ENCODE measurements at places on chromosomes 2 and 18.

- DNase-seq = no peak
Measured at GRCh38 chr2:240993446-240994170, 4.8 kb upstream of the SNED1 start.

DNA sequence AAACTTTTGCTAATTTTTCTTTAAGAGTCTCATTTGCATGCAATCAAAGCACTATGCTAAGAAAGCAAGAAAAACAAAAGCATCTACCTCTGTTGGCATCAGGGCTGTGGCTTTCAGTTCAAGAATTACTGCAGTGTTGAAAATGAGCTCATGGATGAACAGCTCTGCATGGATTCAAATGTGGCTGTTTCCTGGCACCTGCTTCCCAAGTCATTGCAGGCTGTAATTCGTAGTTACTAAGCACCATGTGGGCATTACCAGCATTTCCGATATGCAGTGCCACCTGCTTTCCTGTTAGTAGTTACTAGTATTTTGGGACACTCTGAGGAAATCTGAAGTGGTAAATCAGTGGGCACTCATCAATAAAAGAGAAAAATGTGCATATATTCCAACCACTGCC is 37.8 kb upstream of the FAM110C start:
- no peak for DNase-seq

DNA sequence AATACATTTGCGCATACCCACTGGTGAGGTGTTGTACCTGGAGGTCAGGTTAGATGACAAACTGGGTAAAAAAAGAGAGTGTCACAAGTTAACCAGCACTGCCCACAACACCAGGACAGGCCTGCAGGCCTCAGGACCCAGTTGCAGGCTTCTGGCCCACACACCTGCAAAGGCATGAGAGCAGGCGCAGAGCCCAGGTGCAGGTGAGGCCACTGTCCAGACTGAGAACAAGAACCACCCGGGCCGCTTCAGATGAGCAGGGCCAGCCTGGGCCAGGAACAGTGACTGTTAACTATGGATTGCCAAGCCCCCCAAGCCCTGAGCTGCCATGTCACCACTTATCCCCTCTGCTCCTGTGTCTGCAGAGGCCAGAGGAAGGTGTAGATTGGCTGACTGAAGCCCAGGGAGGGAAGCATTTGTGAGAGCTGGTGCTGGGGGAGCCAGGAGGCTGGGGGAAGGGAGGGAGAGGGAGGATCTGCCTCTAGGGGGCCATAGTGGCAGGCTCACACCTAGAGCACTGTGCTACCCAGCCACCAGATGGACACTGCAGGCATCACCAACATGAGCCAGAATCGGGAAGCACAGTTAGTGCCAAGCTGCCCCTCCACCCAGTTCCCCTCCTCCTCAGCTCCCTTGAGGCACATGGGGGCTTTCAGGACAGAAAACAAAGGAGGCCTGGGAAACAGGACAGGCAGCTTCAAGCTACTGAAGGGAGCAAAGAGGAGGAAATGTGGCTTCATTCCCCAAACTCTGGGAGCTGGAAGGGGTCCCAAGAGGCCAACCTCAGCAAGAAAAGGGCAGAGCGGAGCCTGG is 35.4 kb downstream of the SFXN5 start:
- DNase-seq = no peak

- DNase-seq = no peak
Measured at GRCh38 chr2:27802547-27802946, 31.0 kb downstream of the MRPL33 start.

GRCh38 chr2:239233576-239233975 is 167.2 kb downstream of the HDAC4 start:
- no peak for DNase-seq

GRCh38 chr2:177489719-177490301 is 97.2 kb downstream of the AGPS start:
- no peak for DNase-seq

- no peak for DNase-seq
Measured at GRCh38 chr18:59096098-59096789, 43.4 kb upstream of the SEC11C start.

- DNase-seq = no peak
Measured at GRCh38 chr18:60202708-60203107, 169.9 kb downstream of the MC4R start.

DNA sequence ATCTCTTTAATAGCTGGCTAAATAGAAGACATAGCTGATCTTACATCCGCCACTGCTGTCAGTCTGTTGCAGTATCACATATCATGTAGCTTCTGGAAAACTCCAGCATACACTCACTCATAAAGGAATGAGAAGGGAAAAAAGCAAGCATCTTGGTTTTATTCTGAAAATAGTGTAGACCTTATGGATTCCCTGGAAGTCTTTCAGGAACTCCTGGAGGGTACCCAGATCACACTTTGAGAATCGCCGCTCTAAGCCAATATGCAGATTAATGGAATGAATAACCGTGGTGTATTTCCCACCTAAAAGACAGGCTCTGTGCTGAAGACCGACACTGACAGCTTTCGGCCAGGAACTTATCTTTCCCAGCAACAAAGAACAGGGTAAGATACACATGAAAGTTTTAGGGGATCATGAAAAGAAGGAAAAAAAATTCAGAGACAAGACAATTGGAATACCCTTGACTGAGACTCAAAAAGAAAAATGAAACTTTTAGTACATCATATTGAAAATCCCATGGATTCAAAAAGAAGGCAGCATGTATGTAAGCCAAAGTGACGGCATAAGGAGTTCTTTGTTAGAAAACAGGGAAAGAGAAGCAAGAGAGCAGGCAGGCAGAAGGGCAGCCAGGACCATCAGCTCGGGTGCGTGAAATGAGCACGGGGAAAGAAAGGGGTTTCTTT is 56.4 kb upstream of the SEC11C start:
- DNase-seq = no peak

GRCh38 chr2:144583381-144583729 is 63.4 kb upstream of the ZEB2 start:
- DNase-seq = no peak

GRCh38 chr2:186445506-186445905 is 40.6 kb upstream of the ZC3H15 start:
- DNase-seq = no peak

DNA sequence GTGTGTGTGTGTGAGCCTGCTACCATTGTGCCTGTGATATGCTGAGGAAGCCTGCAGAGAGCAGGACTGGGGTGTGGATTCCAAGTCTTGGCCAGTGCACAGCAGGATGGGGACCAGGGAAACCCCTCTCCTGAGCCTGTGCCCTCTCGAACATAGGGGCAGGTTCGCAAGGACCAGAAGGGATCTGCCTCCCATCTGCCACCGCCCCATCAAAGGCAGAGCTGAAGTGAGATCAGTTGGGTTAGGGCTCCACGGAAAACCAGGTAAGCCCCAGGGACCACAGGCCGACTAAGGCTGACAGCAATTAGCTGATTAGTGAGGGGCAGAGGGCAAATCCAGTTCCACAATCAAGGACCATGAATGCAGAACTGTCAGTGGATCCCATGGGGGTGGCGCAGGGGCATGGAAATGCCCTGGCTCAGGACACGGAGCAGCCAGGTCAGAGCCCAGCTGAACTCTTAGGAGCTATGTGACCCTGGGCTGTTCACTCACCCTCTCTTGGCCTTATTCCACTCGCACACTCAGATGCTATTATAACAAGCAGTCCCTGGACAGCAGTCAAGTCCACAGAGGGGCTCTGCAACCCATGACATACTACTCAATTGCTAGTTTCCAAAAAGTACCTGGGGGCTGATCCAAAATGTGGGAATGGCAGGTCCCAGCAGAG is 84.2 kb upstream of the ID2 start:
- DNase-seq = no peak

GRCh38 chr18:30177056-30177455 is 865.5 kb downstream of the DSC3 start:
- no peak for DNase-seq

GRCh38 chr2:231172025-231172424 is 26.4 kb upstream of the ARMC9 start:
- no peak for DNase-seq

- DNase-seq = no peak
Measured at GRCh38 chr2:138779781-138780445, at the start of gene NXPH2. TSS of gene NXPH2 (minus strand) at chr2:138780390. CDS start at chr2:138780241, 149 bp downstream.

DNA sequence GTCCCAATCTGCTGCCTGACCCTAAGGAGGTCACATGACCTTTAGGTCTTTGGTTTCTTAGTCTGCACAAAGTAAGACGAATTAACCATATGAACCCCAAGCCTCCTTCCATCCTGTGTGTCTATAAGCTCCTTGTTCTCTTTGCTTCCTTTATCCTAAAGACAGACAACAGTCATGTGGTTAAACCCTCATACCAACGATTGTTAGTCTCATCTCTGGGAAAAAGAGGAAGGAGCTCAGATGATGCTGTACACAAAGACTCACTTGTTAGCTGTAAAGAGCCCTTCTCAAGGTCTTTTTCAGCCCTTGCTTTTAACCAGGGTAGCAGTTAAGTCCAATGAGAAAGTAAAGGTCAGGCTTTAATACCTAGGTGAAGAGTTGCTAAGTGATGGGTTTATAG is 443.7 kb downstream of the TNS1 start:
- DNase-seq = no peak

GRCh38 chr2:37590119-37590571 is 81.3 kb downstream of the CDC42EP3 start:
- DNase-seq = no peak

DNA sequence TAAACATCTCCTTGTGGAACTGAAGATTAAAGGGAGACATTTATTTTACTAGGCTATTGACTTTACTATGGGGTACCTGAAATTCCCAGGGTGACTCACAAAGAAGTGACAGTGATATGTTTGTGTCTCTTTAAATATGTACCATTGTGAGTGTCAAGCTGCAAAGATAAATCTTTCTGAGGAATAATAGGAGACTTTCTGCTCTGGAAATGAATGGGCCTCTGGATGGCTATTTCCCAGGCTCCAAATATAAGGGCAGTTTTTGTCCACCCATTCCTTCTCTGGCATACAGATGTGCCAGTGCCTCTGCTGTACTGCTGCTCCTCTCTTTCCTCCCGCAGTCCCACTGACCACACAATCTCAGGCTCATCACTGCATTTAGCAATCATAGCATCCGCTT is 586.4 kb upstream of the CNTNAP5 start:
- no peak for DNase-seq

- no peak for DNase-seq
Measured at GRCh38 chr18:45084206-45084605, 403.5 kb downstream of the SETBP1 start.

GRCh38 chr18:59779979-59780378 is 82.8 kb upstream of the CCBE1 start:
- no peak for DNase-seq

DNA sequence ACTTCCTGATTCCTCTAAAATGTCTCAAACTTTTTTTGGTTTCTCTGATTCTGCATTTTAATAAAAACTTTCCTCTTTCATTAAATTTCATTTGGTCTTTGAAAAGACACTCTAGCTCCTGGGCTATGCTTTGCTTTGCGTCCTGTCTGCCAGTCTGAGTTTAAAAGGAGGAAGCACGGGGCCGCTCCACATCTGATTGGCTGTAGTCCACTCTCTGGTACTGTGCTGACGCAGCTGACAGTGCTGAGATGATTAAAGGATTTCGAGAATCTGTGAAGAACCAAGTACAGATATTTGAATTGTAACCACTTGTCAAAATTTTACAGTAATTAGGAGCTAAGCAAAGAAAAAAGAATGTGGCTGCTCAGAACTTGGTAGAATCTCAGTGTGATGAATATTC is 199.6 kb upstream of the HNMT start:
- no peak for DNase-seq

DNA sequence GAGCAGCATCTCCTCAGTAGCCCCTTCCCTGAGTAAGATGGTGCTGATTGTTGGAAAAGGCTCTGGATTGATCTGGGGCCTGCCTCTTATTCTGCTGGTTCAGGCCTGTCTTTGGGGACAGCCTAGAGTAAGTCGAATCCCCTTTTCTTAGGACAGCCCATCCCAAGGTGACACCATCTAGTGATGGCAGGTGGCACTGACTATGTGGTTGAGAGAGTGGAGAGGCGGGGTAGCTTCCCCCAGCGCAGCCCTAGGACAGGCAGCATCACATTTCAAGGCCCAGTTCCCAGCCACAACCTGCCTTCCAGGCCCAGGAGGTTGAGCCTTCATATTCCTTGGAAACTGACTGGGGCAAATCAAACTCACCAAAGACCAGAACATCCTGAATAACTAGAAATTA is 69.1 kb upstream of the B3GNT7 start:
- no peak for DNase-seq

- no peak for DNase-seq
Measured at GRCh38 chr2:230788554-230789175, 76.0 kb downstream of the CAB39 start.

DNA sequence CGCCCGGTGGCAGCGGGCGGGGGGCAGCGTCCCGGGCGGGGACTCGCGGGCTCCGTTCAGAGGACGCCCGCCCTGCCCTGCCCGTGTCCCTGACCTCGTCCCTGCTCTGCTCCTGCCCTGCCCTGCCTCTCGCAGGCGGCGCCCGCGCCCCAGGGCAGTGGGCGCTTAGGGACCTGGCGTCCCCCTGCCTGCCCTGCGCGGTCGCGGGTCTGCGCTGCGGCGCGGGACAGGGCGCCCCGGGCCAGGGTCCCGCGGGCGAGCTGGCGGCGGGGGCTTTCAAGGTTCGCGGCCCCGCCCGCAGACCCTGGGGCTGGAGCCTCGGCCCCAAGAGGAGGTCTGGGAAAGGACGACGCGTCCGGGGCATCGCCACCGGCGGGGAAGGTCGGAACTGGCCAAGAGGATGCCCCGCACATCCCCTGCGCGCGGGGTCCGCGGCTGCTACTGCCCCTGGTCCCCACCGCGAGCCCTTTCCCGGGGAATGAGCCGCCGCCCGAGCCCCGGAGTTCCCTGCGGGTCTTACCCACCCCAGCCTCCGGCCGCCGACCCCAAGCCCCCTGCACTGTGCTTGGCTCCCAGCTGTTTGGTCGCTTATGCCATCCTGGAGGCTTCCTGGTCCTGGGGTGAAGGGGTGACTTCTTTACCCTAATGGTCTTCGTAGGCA is 679 bp downstream of the RNF144A start:
- no peak for DNase-seq

- DNase-seq = no peak
Measured at GRCh38 chr18:44849361-44849760, 168.7 kb downstream of the SETBP1 start.

DNA sequence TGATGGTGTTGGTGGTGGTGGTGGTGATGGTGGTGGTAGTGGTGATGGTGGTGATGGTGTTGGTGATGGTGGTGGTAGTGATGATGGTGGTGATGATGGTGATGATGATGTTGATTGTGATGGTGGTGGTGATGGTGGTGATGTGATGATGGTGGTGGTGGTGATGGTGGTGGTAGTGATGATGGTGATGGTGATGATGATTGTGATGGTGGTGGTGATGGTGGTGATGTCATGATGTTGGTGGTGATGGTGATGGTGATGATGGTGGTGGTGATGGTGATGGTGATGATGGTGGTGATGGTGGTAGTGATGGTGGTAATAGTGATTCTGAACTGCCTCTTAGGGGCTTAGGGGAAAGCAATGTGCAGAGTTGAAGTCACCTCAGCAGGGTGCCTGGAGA is 760.7 kb downstream of the GALR1 start:
- DNase-seq = no peak

DNA sequence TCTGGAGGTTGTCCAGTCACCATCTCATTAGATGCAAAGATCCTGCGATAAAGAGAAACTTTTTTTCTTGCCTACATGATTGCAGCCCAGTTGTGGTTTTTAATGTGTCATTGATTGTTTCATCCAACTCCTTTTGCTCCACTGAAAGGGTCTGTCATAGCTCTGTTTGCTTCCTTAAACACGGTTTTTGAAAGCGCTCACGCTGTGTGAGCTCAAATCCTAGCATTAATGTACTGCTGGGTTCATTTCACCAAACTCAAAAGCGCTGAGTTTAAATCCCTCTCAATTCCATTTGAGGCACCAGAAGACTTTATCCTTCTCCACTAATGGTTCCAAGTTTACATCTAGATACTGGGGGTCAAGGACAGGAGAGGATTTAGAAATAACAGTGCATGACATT is 53.6 kb downstream of the CDK15 start:
- no peak for DNase-seq

Data from activated T-helper 1 cell treated with anti-CD3 and anti-CD28 coated beads, Interleukin-2, amount 50 U/mL, for 16 hours (primary cell).